ENCODE measurements at places on chromosomes 3 and 15.

DNA sequence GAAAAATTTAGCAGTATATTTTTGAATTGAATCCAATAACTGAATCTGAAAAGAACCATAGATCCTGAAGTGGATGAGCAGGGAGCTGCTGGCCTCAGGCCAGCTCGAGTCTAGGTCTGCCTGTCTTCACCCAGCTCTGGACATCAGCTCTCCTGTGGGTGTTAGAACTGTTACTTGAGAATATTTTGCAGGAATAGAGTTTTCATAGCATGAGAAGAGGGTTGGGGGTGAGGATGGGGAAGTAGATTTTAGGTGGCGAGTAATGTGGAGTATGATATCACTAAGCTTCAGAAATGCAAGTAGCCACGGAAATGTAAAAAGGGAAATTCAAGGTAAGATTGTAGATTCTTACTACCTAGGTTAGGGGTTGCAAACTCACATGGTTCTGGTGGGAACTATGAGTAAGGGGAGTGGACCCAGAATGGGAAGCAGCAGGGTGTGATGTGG lies 6.2 kb downstream of the RAB8B start:
- no peak for DNase-seq

GRCh38 chr15:38325648-38325990 lies 73.0 kb downstream of the SPRED1 start:
- DNase-seq, result no peak

- DNase-seq, result no peak
Measured at GRCh38 chr15:77019521-77020331, 24.8 kb downstream of the PSTPIP1 start.

- DNase-seq, result no peak
Measured at GRCh38 chr3:71389191-71389590, 194.3 kb downstream of the FOXP1 start.

- no peak for DNase-seq
Measured at GRCh38 chr3:188488801-188489200, 334.8 kb downstream of the LPP start.

DNA sequence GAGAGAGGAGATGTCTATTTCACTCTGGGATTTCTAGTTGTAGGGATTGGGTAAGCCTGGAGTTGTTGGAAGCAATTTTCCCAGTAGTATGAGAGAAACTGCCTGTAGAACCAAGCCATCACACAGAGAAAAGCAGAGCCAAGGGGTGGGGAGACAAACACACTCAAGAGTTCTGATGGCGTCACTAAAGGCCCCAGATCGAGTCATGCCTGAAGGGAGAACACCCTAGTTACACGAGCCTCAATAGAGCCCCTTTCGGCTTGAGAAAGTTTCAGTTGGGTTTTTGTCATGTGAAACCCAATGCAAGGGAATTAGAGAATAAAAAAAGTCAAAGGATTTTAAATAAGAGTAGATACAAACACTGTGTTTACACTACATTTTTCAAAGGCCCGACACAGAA lies 66.1 kb upstream of the PFN2 start:
- DNase-seq, result no peak

DNA sequence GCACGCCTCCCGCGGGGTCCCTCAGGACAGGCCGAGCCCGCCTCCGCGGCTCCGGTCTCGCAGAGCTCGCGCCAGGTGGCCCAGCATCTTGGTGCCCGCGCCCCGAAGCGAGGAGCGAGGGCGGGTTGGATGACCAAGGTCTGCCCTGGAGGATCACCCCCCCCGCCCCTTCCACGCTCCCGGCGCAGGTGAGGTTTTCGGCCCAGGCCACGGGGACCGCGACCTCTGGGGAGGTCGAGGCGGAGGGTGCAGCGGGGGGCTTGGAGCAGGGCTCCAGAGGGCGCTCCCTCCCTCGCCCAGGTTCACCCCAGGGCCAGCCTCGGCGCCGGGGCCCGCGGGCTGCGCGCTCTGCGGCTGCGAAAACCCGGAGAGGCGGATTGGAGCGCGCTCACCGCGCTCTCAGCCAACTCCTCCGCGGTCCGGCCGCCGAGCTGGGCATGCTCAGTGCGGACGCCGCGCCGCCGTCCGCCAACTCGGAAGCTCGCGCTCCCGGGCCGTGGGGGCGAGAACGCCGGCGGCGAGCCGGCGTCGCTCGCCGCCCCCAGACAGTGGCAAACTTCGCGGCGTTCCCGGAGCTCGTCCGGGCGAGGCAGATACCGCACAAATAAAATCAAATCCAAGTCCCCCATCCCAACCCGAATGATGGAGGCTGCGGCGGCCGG lies at the start of gene MED12L:
Gene MED12L, plus strand, starts transcription at position 438 of the 662 bp plus-strand sequence. CDS start 1,263 bp downstream, outside the sequence.
- DNase-seq, result peak; percentile 68

GRCh38 chr3:142866841-142867631 lies 21.8 kb downstream of the PCOLCE2 start:
- no peak for DNase-seq

GRCh38 chr3:45093176-45093575 lies 53.0 kb downstream of the CDCP1 start:
- DNase-seq, result no peak

GRCh38 chr15:80418892-80419537 lies 14.8 kb downstream of the ARNT2 start:
- DNase-seq, result no peak

DNA sequence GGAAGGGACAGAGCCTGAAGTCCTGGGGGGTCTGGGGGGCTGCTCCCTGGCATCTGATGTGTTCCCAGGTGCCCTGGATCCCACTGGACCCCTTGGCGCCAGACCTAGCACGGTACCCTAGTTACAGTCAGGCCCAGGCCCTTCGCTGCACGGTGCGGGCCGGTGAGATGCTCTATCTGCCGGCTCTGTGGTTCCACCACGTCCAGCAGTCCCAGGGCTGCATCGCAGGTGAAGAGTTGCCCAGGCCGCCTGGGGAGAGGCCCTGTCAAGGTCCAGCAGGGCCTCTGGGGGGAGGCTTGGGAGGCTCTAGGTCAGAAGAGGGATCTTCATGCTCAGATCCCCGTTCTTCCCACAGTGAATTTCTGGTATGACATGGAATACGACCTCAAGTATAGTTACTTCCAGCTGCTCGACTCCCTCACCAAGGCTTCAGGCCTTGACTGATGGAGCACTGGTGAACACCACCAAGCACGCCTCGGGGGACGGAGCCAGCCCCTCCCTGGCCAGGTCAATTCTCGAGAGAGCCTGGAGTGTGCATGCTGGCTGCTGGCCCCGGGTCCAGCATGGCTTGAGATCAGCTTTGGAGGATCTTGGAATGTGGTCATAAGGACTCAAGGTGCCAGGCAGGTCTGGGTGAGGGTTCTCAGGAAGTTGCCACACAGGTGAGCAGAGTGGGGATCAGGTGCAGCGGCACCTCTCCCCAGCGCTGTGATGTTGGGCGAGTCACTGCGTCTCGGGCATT lies 1.8 kb upstream of the PLA2G4B start:
- DNase-seq, result no peak

GRCh38 chr15:99989095-99989494 lies 255.9 kb upstream of the LYSMD4 start:
- peak; percentile 3 for DNase-seq

GRCh38 chr3:61564395-61565059 lies 3.2 kb downstream of the PTPRG start:
- DNase-seq, result peak; percentile 95

GRCh38 chr3:35426366-35426958 lies 212.9 kb upstream of the ARPP21 start:
- DNase-seq, result no peak

- no peak for DNase-seq
Measured at GRCh38 chr3:40240921-40241320, 68.6 kb upstream of the EIF1B start.

- no peak for DNase-seq
Measured at GRCh38 chr3:102460579-102460978, 25.8 kb downstream of the ZPLD1 start.

DNA sequence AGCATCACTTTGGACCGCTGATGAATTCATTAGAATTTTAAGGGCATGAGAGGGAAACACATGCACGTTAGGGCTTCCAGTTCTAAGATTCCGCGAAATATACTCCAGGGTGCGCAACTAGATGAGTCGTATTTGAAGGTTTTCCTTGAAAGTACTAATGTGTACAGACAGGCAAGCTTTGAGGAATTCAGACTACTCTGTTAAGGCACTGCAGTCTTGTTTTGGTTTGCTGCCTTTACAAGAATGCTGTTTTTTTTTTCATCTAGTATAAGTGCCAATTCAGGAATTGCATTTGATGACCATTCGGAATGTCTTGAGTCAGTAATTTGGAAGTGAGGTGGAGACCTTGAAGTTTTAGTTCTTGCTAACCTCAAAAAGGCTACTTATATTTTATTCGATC lies 19.1 kb downstream of the TRNT1 start:
- no peak for DNase-seq

DNA sequence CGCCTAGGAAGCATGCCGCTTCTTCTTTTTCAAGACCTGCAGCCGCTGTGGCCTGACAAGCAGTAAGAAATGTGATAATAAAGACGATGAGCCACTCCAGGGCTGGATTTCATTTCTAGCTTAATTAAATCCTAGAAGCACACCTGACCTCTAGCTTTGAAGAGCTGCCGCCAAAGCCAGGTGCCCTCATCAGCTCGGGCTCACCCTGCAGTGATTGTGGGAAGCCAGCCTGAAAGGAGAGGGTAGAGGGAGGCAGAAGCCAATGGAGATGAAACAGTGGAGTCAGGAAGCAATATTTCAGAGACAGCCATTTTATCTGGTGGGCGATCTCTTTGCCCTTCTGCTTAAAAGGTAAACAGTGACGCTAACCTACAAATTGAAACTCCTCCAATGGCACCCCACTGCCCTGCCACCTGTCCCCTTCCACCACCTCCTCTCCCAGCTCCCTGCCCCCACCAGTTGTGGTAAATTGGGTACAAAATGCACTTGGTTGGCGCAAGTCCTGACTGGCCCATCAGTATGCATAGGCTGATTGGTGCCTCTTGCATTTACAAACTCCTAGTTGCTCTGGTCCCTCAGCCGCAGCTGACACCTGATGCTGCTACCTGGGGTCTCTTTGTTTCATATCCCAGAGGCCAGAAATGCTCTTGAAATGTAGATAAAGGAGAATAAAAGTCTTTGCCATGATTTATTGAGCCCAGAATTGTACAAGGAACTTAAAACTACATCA lies 385.3 kb downstream of the PDCD6IP start:
- no peak for DNase-seq

GRCh38 chr3:77186728-77187127 lies 146.8 kb downstream of the ROBO2 start:
- no peak for DNase-seq

- DNase-seq, result no peak
Measured at GRCh38 chr3:134317106-134317947, 56.9 kb downstream of the AMOTL2 start.

DNA sequence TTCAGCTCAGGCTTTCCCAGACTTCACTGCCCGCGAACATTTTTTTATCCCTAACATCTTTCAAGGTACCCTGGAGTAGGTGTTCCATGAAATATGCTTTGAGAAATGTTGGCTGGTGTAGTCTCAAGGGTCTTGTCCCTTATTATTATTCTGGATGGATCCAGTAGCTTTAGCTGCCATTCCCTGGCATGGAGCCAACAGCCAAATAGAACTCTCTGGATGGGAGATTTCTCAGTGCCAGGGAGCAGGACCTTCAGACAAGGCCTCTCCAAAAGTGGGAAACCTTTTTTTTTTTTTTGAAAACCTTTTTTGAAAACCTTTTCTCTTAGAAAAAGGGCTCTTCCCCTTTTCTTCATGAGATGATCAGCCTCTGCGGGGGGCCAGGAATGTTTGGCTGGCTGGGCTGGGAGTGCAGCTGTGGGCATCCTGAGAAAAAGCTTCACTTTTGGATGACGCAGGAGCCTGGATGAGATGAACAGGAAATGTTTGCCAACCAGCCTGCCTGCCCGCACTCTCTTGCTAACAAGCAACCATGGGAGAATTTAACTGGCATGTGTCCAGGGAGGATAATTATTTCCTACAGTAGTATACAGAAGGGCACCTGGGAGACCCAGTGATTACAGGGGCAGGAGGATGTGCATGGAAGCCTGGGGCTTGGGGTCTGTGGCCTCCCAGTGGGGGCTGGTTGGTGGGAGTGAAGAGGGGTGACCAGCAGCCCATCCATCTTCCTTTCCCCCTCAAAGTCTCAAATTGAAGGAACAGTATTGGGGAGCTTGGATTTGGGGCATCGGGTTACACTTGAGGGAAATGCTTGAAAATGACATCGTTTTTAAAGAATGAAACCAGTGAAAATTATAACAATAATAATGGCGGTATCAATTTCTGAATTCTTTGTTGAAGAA lies 109.1 kb upstream of the LRIG1 start:
- DNase-seq, result no peak

- no peak for DNase-seq
Measured at GRCh38 chr3:110027446-110028080, 690.2 kb upstream of the DPPA4 start.

- no peak for DNase-seq
Measured at GRCh38 chr15:58576657-58577056, 144.9 kb downstream of the LIPC start.

DNA sequence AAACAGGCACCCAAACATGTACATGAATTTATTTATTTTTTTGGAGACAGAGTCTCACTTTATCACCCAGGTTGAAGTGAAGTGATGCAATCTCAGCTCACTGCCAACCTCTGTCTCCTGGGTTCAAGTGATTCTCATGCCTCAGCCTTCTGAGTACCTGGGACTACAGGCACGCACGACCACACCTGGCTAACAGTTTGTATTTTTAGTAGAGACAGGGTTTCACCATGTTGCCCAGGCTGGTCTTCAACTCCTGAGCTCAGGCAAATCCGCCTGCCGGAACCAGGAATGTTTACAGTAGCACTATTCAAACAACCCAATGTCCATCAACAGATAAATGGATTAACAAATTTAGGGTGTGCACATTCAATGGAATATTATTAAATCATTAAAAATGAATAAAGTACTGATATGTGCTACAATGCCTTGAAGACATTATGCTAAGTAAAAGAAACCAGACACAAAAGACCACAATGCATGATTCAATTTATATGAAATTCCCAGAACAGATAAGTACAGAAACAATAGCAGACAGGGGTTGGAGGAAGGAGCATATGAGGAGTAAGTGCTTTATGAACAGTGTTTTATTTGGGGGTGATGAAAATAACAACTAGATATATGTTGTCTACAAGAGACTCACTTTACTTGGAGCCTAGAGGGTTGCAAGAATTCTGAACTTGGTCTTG lies 1.3 kb downstream of the LEO1 start:
- DNase-seq, result no peak
